ENCODE measurements at places on chromosomes 2 and 18. TPM values are rescaled to one million over a fixed set of nuclear protein-coding genes. Genes with fewer than 3 reads are reported as not detected.

SGO2 gene
- 2.6 TPM for total RNA-seq

GKN1 gene
- total RNA-seq, result not detected

IMPACT gene
- 21.5 TPM for total RNA-seq

LYPD1 gene
- total RNA-seq, result 0.28 TPM

GNAL gene
- total RNA-seq, result 4.2 TPM

TBR1 gene
- total RNA-seq, result not detected

CABLES1 gene
- total RNA-seq, result 25.7 TPM

GATA6 gene
- total RNA-seq, result 92.8 TPM

GPBAR1 gene
- 4.2 TPM for total RNA-seq

COLEC11 gene
- 22.5 TPM for total RNA-seq

CYP1B1 gene
- total RNA-seq, result 27.1 TPM

CHN1 gene
- 30.7 TPM for total RNA-seq

ALPP gene
- not detected for total RNA-seq

VWA3B gene
- total RNA-seq, result 0.27 TPM

TNFRSF11A gene
- 14.2 TPM for total RNA-seq

FAM124B gene
- total RNA-seq, result 1.1 TPM

HRH4 gene
- total RNA-seq, result 2.5 TPM

HOXD13 gene
- total RNA-seq, result not detected
